Fibroblast of skin of right biceps (primary cell): ENCODE measurements at places on chromosomes 2 and 18.

- DNase-seq = peak; percentile 42
Observed at GRCh38 chr18:75455249-75456198, 28.0 kb upstream of the SMIM21 start.

DNA sequence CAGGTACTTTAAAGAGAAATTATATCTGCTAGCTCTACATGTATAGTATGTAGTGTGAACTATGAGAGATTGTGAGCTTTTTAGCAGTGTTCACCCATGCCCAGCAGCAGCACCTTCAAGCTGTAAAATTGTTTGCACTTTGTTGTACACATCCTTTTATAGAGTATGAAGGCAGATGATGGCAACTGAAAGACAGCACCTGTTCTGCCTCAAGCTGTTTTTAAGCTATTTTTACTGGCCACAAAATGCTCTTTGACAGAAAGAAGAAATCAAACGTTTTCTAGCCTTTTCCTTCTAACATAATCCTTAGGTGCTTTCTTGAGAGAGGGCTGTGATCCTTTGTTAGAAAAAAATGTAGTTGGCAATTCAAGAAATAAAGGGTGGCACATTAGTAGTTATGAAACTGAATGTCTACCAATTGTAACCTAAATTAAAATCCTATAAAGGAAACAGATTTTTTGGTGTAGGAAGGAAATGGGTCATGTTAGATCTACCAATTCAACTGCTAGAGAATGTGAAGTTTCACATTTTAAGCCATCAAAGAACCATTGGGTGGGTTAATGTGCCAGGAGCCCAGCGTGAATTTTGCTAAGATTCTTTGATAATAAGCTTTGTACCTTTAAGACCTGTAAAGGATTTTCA, 59.5 kb downstream of the R3HDM1 start:
- no peak for DNase-seq

- DNase-seq = no peak
Observed at GRCh38 chr2:95575857-95576256, 15.9 kb upstream of the TRIM43 start.

GRCh38 chr2:55871637-55872036, 51.9 kb downstream of the EFEMP1 start:
- DNase-seq = no peak

GRCh38 chr2:236879416-236879963, 206.2 kb upstream of the COPS8 start:
- DNase-seq = no peak

GRCh38 chr2:144550084-144550483, 30.2 kb upstream of the ZEB2 start:
- DNase-seq = no peak

- DNase-seq = no peak
Observed at GRCh38 chr18:47944972-47945852, 14.8 kb upstream of the SMAD2 start.

GRCh38 chr2:177983183-177983788, 89.3 kb downstream of the PDE11A start:
- peak; percentile 59 for DNase-seq

- no peak for DNase-seq
Observed at GRCh38 chr2:85814802-85815550, 61.2 kb downstream of the ATOH8 start.

- DNase-seq = no peak
Observed at GRCh38 chr2:101464841-101465240, 10.1 kb downstream of the RFX8 start.

DNA sequence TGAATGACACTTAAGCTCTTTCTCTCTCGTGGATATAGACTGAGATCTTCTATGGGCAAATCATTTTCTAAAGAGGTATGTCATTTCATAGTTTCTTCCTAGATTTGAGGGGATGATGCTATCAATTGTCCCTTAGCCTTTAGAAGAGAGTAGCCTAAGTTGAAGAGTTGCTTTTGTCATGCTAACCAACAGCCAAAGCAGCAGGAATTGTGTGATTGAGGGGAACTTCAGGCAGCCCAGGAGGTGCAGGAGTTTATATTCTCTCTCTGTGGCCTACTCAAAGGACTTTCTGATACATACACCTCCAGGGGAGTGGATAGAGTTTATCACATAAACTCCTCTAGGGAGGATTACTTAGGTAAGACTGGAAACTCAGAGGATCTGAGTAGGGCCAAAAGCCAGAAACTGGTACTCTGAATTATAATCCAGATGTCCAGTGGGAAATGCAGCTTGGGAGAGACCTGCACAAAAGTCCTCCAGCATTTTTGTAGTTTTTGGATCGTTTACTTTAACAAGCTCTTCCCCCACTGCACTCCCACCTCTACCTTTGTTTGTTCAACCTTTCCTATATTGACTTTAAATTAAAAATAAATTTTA, 150.7 kb upstream of the CCDC68 start:
- DNase-seq = no peak

- DNase-seq = no peak
Observed at GRCh38 chr18:57889841-57890240, 86.7 kb upstream of the ATP8B1 start.

DNA sequence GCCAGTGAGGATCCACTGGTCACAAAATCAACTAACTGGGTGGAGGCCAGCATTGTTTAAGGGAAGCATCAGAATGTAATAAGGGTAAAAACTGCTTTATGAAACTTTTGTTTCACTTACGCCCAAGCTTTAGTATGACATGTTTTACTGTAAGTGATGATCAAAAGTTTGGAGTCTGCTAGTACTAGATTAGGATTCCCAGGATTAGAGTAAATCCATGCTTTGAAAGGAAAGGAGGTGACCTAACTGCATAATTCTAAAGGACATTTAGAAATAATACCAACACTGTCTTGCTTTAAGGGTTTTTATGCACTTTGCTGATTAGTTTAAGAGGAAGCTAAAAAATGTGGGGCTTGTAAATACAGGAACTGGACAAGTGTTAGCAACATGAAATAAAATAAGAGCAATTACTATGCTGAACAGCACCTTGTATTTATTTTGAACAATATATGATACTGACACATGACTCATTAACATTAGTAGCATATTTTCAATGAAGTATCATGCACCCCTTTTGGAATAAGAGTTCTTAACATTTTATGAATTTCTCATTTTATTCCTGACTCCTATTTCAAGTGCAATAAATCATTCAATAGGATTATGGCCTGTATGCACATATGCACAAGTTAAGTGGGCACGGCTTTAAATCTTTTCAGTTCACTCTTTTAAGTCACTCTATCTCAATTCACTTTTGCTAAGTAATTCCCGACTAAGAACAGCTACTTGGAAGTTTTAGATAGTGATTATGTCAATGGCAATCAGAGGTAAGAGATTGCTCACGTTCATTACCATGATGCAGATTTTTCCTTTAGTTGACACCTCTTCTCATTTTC, 62.5 kb downstream of the STK39 start:
- peak; percentile 33 for DNase-seq

DNA sequence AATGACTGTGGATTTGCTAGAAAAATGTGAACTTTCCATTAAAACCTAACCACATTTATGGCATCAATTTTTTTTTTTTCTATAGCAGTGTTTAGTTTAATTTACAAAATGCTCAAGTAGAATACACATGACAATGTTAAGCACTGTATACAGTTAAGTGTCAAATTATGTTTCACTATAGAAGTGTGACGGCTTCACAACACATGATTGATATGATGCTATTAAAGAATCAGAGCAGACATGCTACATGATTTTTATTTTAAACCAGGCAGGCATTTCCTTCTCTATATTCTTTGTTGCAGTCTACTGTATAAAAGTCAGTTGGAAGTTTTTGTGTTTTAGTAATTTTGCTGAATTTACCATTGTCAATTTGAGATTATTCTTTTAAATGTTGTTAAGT, 43.6 kb downstream of the PROKR1 start:
- DNase-seq = no peak

DNA sequence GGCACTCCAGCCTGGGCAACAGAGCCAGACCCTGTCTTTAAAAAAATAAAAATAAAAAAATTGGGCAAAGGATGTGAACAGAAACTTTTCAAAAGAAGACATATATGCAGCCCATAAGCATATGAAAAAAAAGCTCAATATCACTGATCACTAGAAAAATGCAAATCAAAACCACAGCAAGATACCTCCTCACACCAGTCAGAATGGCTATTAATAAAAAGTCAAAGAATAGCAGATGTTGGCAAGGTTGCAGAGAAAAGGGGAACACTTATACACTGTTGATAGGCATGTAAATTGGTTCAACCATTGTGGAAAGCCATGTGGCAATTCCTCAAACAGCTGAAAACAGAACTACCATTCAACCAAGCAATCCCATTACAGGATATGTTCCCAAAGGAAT, 204.1 kb upstream of the SRD5A2 start:
- DNase-seq = no peak

DNA sequence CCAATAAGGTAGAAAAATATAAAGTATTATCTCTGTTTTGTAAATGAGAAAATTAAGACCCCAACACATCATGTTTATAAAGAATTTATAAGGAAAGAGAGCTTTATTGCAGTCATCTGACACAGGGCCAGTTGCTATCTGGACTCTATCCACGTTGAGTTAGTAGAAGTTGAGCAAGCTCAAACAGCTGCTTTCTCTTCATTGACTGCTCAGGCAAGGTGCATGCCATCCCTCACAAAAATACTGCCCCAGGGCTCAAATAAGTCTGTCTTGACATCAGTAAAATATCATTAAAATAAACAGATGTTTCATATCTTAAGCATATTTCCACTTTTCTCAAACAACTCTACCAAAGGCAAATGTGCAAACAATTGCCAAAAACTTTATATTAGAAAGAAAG, 14.8 kb downstream of the COL5A2 start:
- DNase-seq = no peak

DNA sequence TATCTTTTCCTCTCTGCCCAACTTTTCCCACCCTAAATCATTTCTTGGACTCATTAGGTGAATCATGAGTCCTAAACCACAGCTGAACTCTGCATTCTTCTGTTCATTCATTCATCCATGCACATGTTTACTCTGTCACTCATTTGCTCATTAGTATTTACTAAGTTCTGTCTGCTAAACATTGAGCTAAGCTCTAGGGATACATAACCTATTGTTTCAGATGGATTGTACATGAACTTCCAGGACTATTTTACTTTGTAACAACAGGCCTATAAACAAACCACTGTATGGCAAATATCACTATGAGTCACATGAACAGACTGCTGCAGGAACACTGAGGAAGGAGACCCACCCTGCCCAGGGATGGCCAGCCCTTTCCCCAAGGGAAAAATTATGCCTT, 14.6 kb upstream of the DYNC2LI1 start:
- DNase-seq = peak; percentile 79

- peak; percentile 96 for DNase-seq
Observed at GRCh38 chr2:191264647-191265081, 19.5 kb downstream of the MYO1B start.

- DNase-seq = peak; percentile 46
Observed at GRCh38 chr18:2425426-2426317, 145.6 kb downstream of the METTL4 start.

DNA sequence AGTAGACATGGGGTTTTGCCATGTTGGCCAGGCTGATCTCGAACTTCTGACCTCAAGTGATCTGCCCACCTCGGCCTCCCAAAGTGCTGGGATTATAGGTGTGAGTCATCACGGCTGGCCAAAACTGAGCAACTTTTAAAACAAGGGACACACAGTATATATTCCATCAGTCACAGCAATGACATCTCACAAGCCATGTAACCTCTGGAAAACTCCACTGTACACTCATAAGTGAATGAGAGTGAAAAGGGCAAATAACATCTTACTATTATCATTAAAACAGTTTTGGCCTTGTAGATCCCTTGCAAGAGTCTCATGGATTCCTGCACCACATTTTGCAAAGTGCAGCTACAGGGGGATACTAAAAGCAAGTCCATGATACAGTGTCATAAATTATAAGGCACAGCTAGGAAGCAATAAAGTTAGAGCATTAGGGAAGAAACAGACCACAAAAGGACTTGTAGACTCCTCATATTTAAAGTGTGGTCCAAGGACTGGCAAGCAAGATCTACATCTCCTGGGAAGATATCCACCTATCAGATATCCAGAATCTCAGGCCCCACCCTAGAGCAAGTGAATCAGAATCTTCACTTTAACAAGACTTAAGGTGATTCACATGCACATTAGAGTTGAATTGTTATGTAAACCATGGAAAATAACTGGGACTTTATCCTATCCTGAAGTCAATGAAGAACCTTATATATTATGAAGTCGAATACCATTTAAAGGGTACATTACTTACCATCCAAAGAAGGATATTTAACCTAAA, 5.7 kb downstream of the SMC6 start:
- peak; percentile 34 for DNase-seq

DNA sequence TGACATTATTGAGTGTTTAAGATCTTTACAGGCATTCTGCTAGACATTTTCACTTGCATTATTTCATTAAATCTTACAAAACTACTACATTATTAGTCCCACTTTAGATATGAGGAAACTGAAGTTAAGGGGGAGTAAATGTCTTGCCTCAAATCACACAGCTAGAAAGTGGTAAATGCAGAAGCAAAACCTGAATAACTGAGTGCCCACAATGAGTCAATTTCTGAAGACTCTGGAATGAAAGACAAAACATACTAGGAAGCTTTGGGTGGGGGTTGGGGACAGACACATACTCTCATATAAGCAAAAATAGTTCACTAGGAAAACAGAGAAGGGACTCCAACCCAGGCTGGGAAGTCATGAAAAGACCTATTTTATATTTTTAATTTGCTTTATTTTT, 214.4 kb upstream of the LRATD1 start:
- peak; percentile 83 for DNase-seq

DNA sequence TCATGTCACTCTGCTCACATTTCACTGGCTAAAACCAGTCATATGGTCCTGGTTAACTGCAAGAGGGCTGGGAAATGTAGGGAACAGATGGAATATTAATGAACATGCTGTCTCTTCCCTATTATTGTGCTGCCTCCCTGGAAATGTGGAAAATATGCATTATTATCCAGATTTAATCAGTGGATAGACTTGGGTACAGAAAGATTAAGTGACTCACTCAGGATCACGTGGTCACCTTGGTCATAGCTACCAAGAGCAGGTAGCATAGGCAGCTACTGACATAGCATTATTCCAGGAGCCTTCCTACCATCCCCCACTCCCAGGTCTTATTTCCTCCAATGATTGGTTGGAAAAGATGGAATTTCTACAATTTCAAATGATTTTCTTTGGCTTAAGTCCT, 141.1 kb downstream of the HRH4 start:
- no peak for DNase-seq

- peak; percentile 99 for DNase-seq
Observed at GRCh38 chr2:99662761-99663341, 173.0 kb upstream of the REV1 start.

- no peak for DNase-seq
Observed at GRCh38 chr2:10466801-10467200, 18.7 kb upstream of the ODC1 start.

- peak; percentile 38 for DNase-seq
Observed at GRCh38 chr2:101349893-101350662, 37.2 kb downstream of the CREG2 start.
